HT1080 (cell line): ENCODE measurements at places on chromosomes 5 and 9.

DNA sequence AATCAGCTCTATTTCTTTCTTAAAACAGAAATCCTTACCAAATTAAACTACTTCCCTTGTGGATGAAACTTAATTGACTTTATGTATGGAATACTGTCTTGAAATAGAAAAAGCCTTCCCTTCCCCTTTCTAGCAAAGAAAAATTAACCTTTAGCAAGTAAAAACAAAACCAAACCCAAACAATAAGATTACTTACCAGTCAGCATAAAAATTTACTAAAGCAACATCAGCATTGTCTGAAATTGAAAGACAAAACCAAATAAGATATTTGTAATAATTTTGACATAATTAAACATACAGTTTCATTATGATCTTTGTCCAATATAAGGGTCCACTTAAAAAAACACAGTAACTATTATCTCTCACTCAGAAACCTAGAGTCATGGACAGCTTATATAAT is 41.2 kb downstream of the ERP44 start:
- DNase-seq: no peak

DNA sequence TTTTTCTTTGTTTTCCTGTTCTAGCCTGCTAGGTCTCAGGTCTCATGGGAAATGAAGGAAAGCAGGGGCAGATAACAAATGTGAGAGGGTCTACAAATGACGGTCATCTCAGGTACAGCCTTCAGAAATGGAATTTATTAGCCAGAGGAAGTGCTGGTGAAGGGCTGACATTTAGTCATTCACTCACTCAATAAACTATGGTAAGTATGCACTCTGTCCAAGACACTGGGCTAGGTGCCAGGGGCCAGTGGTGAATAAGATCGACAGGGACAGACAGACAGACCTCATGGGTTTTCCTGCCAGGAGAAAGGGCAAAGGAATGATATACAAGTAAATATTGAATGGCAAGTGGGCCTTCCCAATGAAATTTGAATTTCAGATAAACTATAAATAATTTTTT is 6.3 kb downstream of the PDE6A start:
- DNase-seq: peak; percentile 91

DNA sequence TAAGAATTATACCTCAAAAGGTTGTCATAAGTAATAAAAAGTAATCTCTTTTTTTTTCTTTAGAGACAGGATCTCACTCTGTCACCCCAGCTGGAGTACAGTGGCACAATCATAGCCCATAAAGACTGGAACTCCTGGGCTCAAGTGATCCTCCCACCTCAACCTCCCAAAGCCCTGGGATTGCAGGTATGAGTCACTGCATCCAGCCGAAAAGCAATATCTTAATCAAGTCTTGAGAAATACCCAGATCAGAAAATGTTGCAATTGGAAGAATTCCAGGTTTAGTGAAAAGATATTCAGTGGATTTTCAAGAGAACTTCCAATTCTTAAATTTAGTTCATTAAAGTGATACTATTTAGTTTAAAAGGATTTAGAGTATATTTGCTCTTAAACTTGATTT is 40.9 kb upstream of the IDNK start:
- peak; percentile 41 for DNase-seq

DNA sequence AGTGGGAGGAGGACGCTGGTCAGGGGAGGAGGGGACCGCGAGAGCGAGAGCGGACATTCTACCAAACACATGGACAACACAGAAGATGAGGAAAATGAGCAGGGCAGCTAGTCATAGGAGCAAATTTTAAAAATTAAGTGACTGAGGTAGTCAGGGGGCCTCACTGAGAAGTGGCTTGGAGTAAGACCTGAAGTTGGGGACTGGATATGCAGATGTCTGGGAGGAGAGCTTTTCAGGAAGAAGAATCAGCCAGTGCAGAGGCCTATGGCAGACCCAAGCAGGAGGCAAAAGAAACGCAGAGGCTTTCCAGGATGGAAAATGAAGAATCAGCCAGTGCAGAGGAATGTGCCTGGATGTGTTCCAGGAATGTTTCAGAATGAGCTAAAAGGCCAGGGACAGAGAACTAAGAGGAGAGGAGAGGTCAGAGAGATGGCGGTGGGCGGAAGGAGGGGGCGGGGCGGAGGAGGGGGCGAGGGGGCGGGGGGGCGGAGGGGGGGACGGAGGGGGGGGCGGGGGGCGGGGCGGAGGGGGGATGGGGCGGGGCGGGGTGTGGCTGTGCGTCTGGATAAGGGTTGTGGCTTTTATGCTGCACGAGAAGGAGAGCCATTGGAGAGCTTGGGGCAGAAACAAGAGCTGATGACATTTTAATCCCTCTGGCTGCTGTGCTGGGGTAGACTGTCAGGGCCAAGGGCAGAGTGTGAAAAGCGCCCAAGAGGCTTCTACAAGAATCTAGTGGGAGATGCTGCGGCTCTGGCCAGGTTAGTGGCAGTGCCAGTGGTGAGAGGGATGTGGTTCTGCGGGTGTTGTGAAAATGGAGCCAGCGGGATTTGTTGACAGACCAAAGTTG is 129.6 kb downstream of the KCNIP1 start:
- peak; percentile 59 for DNase-seq

DNA sequence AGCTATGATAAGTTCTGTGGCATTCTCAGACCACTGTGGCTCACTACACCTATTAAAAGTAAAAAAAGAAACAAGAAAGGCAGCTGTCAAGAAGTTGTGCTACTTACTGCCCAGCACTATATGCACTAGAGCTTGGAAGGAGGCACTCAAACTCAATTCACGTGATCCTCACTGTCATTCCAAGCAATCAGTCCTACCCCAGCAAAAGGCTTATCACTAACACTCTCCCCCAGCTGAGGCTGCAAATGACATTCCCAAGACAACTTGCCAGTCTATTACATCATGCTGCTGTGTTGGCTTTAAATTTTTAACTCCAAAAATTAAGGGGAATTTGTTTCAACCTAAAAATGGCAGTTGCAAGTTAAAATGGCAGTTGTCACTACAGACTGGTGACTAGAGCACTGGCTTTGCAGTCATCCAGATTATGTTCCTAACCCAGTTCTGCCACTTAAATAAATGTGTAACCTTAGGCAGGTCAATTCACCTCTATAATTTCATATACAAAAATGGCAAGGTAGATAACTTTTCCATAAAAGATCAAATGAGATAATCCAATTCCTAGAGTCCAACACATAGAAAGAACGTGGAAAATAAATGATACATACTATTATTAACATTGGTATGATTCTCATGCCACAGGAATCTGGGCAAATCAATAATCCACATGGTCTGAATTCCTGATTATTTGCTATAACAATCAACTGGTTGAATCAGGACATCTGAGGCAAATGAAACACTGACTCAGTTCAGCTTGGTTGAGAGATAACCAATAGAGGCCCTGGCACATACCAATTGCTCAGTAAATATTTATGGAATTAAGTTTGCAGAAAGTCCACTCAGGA is 52.4 kb downstream of the FBXW11 start:
- DNase-seq: no peak

DNA sequence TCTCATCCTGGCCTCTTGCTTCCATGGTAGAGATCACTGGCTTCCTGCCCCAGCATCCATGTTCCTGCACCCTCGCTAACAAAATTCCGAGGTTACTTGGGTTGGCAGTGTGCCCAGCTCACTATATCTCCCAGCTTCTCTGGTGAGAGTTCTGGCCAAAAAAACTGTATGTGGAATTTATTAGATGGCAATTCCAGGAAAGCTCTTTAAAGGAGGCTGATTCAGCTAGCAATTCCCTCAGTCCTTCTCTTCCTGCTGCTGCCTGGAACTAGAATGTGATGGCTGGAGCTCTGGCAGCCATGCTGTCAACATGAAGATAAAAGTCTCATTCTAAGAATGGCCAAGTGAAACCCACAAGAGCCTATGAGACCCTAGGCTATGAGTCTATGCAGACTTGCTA is 88.8 kb downstream of the SECISBP2 start:
- peak; percentile 27 for DNase-seq

DNA sequence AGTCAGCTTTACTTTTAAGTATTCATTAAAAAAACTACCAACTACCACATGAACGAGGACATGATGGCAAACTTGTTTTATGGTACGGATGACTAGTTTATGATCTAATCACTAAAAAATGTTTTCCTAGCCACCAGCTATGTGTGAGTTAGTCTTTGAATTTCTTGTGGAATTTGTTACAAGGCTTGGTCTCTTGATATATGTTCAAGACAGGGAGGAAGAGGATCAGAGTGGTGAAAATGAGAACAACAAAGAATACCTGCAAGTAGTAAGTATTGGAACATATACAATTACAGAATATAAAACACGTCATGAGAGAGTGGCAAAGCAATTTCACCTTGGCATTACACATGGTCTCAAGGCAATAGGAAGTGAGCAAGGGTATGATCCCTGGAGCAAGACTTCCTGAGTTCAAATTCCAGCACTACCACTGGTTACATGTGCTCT is 548.6 kb upstream of the TLE4 start:
- peak; percentile 97 for DNase-seq

DNA sequence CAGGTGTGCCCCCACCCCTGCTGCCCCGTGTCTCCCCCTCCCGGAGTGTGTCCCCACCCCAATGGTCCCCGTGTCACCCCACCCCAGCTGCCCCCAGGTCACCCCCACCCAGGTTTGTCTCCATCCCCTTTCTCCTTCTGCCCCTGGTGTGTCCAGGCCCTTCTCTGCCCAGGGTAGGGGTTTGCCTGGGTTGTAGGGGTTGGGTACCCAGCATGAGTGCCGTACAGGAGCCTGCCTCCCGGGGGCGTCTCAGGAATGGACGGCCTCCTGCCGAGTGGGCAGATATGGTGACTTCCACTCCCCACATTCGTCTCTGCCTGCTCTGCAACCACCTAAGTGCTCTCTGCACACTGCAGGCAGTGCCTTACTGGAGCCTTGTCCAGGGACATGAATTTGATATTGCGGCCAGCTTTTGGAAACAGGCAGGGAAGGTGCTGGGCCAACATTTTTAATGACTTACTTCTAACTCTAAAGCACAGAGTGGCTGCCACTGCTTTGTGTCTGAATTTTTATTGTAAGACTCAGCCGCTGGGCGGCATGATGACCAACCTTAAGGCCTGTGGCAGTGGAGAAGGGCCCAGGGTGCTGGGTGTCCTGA is 6.7 kb downstream of the LRRC14B start:
- no peak for DNase-seq

- DNase-seq: peak; percentile 56
These were observed 3.9 kb downstream of the RASGRF2 start for GRCh38 chr5:80963966-80964481.

GRCh38 chr9:90069085-90069484 is 464.3 kb downstream of the GADD45G start:
- no peak for DNase-seq

- no peak for DNase-seq
These were observed 57.2 kb downstream of the RFX3 start for GRCh38 chr9:3468421-3469205.

DNA sequence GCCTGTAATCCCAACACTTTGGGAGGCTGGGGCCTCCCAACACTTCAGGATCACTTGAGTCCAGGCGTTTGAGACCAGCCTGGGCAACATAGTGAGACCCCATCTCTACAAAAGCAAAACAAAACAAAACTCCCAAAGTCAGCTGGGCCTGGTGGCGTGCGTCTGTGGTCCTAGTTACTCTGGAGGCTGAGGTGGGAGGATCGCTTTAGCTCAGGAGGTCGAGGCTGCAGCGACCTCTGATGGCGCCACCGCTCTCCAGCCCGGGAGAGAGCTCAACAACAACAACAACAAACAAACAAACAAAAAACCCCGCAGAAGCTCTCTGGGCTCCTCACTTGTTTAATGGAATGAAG is 528 bp downstream of the ACOT12 start:
- no peak for DNase-seq

GRCh38 chr5:98104454-98105188 is 668.8 kb upstream of the RGMB start:
- DNase-seq: no peak

DNA sequence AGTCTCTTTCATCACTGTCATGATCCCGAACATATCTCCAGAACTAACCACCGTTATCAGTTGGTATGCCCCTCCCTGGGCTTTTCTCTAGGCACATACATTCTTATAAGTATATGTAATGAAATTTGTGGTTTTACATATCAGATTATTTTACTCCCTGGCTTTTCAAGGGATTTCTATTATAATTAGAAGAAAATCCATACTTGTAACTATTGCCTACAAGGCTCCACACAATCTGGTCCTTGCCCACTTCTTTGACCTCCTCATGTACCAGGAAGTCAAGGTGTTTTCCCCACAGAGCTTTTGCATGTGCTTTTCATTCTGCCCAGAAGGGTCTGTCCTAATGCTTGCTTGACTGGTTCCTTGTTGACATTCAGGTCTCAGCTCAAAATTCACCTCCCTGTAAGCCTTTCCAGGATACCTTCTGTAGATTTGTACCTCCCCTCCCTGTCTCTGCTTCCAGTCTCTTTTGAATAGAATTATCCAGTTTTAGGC is 33.6 kb upstream of the HSD17B4 start:
- DNase-seq: no peak

DNA sequence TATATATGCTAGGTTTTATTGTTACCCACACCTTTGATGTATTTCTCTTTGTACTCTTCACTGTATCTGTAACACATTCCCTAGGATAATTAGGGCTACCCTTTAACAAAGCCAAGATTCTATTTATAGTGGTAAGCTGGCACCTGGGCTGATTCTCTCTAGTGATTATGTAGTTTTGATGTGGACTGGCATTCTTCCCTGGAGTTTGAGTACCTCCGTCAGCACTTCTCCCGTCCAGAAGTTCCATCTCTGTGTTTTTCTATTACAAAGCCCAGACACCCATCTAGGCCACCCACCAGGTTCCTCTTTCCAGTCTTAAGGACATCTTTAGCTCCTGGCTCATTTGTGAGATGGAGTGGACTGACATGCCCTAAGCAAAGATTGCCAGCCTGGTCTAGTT is 55.9 kb upstream of the CDKN2B start:
- DNase-seq: no peak

- no peak for DNase-seq
These were observed 12.9 kb downstream of the DYNC2I2 start for GRCh38 chr9:128643519-128644300.

DNA sequence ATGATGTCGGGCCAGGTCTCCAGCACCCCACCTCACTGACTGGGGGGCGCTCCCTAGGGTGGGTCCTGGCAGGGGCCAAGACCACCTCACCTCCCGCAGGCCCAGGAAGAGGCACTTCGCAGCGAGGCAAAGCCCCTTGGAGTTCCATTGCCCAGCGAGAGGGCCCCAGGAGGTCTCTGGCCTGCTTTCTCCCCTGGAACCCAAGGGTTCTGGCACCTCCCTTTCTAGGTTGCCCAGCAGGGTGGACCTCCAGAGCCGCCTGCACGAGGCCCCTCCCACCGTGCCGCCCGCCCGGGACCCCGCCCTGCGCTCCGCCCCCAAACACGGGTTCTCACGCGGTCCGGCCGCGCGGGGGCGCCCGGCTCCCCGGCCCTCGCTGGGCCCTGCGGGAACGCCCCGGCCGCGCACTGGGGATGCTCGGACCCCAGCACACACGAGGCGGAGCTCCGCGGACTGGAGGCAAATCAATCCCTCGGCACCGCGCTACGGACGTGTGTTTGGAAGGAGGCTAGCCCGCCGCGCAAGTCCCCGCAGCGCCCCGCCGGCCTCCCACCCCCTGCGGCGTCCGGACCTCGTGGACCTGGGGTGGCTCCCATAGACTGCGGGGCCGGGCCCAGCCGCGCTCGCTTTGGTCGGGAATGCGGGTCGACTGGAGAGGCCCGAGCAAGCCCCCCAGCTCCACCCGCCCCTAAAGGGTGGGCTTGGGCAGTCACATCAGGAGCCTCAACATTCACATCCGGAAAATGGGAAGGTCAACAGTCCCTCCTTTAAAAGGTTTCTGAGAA is 99.5 kb upstream of the LMX1B start:
- DNase-seq: peak; percentile 31

GRCh38 chr5:52692606-52693005 is 95.1 kb upstream of the ITGA1 start:
- no peak for DNase-seq

- no peak for DNase-seq
These were observed 484.6 kb downstream of the ZNF608 start for GRCh38 chr5:124261848-124262247.

GRCh38 chr5:50969151-50970031 is 303.0 kb downstream of the PARP8 start:
- no peak for DNase-seq
